Stimulated activated CD4-positive, alpha-beta T cell treated with anti-CD3 and anti-CD28 coated beads, Interleukin-2, amount 100 ng/mL, for 4 hours (primary cell): ENCODE measurements at places on chromosomes 11 and 22.

DNA sequence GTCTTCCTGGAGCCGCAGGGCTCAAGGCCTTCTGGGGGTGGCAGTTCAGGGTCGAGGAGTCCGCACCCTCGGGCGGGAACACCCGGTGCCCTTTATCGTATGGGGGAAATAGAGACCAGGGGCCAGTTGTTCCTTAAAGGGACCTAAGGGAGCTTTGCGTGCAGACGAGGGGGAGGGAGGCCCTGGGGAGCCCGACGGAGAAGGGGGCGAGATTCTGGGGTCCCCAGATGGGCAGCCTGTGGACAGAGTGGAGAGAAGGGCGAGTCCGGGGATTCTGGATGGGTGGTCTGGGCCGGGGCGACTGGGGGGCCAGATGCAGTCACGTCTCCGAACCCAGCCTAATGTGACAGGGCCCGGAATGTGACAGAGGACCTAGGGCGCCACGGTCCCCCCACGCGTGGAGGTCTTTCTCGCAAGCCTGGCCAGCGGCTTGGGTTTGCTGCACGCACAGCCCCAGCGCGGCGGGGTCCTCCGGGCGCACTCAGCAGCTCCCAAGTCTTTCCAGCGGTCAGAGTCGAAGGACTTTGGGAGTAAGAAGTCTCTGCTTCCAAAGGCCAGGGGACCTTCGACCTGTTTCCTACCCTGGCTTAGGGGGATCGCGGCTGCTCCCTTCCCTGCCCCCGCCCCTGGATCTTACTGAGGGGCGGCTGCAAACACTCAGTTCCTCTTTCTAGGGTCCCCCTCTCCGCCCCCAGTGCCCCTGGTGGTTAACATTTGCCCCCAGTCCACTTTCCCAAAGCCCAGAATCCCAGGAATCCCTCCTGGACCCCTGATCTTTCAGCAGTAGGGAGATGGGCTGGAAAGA, 547 bp downstream of the TUBA8 start:
- DNase-seq = no peak

GRCh38 chr11:98625526-98625925, 395.2 kb upstream of the CNTN5 start:
- DNase-seq = no peak

DNA sequence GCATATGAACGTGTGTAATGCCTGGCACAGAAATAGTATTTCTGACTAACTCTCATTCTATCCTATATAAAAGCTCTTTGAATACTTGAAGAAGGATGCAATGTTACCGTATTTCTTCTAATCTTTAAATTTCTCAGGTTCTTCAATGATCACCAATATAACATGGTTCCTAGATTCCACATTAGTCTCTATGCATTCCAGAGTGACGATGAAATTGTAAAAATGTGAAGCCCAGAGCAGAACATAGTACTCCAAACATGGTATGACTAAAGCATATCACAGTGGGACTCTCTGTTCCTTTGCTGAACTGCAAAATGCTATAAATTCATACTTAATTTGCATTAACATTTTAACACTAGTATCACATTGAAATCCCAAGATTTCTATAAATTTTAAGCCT, 877.6 kb upstream of the CHORDC1 start:
- no peak for DNase-seq

- no peak for DNase-seq
Observed at GRCh38 chr22:28837640-28838039, 37.3 kb upstream of the XBP1 start.

GRCh38 chr11:38648604-38649003, 2050.6 kb upstream of the RAG2 start:
- no peak for DNase-seq
